ENCODE measurements at places on chromosomes 7 and 10. TPM values are rescaled to one million over a fixed set of nuclear protein-coding genes. Genes with fewer than 3 reads are reported as not detected.

DNA sequence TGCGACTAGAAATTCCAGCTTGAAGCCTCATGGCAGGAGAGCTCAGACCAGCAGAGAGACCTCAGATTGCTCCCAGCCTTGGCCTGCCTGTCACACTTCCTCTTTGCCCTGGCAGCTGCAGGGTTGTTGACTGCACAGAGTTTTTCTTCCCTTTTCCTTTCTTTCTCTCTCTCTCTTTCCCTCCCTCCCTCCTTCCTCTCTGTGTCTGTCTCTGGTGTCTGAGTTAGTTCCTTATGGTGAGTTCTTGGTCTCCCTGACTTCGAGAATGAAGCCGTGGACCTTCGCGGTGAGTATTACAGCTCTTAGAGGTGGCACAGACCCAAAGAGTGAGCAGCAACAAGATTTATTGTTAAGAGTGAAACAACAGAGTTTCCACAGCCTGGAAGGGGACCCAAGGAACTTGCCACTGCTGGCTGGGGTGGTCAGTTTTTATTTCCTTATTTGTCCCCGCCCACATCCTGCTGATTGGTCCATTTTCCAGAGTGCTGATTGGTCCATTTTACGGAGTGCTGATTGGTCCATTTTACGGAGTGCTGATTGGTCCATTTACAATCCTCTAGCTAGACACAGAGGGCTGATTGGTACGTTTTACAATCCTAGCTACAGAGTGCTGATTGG, 266.3 kb downstream of the RPS24 start:
- no peak for DNase-seq

DNA sequence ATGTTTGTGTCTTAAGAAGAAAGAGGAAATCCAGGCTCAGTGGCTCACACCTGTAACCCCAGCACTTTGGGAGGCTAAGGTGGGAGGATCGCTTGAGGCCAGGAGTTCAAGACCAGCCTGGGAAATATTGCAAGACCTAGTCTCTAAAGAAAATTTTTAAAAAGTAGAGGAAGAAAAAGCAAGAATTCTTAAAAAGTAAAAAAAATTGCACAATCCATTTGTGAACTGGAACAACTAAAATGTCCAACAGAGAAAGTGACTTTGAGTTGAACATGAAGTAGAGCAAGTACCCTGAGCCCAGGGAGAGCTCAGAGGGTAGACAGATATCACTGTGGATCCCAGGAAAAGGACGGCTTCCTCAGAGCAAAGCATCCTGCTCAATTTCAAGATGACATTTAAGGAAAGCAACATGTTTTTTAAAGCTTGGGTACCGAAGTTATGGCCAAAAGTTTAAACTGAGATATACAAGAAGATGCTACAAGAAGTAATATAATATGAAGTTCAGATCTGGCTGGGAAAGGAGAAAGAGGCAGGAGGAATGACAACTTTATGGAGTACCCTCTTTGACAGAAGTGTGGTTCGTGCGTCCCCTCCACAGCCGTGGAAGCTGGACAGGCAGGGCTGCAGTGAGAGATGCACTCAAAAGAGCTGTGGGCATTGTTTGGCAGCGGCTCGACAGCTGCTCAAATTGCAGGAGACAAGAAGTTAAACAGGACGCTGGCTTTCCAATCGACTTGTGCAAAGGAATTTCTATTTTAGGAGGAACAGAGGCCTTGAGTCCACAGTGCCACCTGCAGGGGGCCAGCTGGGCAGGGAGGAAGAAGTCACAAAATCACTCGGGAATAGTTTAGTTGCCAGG, 201.3 kb downstream of the JCAD start:
- DNase-seq, result no peak

GRCh38 chr10:27745732-27746396, at the start of gene MKX:
TSS of gene MKX (minus strand) at chr10:27745819. CDS start at chr10:27743415, 2,404 bp downstream.
- no peak for DNase-seq

Gene AKR1C3
- polyA plus RNA-seq, result 55.9 TPM

GRCh38 chr10:49633327-49634068, 19.7 kb downstream of the CHAT start:
- DNase-seq, result no peak

DNA sequence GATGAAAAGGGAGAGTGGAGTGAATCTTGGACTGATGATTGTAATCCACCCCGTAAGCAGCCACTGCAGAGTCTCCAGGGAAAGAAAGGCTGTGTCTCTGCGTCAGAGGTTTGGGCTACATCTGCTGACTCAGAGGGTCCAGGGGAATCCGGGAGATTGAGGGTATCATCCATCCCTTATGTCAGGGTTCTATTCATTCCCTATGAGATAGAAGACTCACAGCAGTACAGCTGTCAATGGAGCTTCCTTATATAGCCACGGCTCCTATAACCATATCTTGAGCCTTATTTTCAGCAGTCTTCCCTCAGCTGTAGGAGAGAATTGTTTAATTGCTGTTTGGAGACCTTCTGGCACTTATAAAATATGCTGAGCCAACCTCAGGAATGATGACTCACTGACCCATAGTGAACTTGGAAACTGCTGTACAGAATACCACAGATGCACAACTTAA, 558.2 kb upstream of the PFKP start:
- DNase-seq, result no peak

DNA sequence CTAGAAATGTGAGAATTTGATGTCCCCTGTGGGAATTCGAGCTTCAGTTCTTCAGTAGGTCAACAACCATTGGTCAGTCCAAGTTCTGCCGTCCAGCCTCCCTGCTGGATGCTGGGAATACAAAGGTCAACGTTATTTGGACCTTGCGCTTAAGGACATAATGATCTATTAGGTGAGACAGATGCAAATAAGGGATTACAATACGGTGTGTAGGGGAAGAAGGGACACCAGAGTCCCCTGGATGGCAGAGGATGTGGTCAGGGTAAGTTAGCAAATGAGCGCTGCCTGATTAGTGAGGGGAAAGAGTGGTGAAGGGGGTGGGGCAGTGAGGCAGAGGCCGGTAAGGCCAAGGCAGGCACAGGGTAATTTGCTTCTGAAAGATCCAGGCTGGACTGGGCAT, 16.2 kb downstream of the CCNY start:
- DNase-seq, result no peak

DNA sequence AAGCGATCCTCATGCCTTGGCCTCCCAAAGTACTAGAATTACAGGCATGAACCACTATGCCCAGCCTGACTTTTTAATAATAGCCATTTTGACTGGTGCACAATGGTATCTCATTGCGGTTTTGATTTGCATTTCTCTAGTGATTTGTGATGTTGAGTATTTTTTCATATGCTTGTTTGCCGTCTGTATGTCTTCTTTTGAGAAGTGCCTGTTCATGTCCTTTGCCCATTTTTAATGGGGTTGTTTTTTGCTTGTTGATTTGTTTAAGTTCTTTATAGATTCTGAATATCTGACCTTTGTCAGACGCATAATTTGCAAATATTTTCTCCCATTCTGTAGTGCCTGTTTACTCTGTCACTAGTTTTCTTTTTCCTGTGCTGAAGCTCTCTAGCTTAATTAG, 219.2 kb upstream of the CTBP2 start:
- no peak for DNase-seq

DNA sequence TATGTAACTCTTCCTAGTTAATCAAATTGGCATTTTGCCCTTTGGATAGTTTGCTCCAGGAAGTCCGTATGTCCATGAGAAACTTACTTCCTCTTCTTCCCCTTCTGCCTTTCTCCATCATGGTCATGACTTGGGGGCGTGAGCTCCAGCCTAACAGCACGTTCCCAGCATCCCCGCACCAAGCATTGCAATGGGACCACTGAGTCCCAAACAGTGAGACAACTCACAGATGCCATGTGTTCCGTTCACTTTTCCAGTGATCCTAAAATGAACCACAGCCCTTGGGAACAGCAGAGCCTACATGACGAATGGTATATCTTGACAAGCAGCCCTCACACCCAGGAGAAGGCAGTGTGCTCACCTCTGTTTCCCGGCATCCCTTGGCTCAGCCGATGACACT, 10.7 kb downstream of the BTBD16 start:
- DNase-seq, result no peak

- DNase-seq, result no peak
Observed at GRCh38 chr10:3737864-3738263, 47.1 kb downstream of the KLF6 start.

- no peak for DNase-seq
Observed at GRCh38 chr10:69069090-69070042, 18.5 kb upstream of the SRGN start.

DNA sequence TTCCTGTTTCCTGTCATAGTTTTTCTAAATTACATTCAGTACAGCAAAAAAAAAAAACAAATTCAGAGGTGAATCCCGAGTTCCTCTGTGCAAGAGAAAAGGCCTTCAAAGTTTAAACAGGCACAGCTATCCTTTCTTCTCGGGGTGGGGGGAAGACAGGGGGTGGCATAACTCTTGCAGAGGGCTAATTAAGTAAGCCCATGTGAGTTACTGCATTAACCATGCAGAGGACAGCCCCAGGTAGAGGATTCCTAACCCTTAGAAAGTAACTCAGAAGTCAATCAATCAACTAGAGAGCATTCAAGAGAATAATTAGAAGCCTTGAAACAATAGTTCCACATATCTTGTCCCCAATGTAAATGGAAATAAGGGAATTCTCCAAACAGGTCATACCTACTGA, 170.9 kb downstream of the CSTF2T start:
- DNase-seq, result no peak

GRCh38 chr10:129547608-129548007, 80.6 kb downstream of the MGMT start:
- no peak for DNase-seq

DNA sequence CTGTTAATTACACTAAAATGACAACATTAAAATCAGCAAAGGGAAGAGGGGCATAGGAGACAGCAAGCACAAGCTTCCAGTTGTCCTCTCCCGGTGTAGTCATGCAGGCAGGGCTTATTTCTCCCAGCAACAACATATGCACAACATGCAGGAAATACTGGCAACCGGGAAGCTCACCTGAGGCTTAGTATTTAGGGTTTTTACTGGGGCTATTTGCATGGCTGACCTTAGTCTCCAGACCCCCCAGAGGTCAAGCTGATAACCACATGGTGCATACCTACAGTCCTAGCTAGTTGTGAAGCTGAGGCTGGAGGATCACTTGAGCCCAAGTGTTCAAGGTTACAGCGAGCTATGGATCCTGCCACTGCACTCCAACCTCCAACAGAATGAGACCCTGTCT, 12.8 kb upstream of the JMJD1C start:
- no peak for DNase-seq

Gene NUTM2A
- 5.1 TPM for polyA plus RNA-seq

GRCh38 chr7:30912986-30913811, 1.5 kb downstream of the AQP1 start:
- no peak for DNase-seq

Gene ANKRD22
- 0.44 TPM for polyA plus RNA-seq

- DNase-seq, result no peak
Observed at GRCh38 chr7:117961235-117961634, 88.0 kb upstream of the CTTNBP2 start.

GRCh38 chr10:118482393-118483331, 112.8 kb downstream of the PRLHR start:
- no peak for DNase-seq

Gene JAKMIP3
- 0.27 TPM for polyA plus RNA-seq

- no peak for DNase-seq
Observed at GRCh38 chr7:69739190-69739589, 140.9 kb downstream of the AUTS2 start.

Gene ETV1
- polyA plus RNA-seq, result 31.6 TPM

GRCh38 chr10:3754727-3755439, 30.1 kb downstream of the KLF6 start:
- DNase-seq, result no peak

Gene UNCX
- polyA plus RNA-seq, result 6.6 TPM

Gene MMP21
- 0.41 TPM for polyA plus RNA-seq

- DNase-seq, result no peak
Observed at GRCh38 chr10:78976825-78977755, 91.7 kb upstream of the ZMIZ1 start.

- no peak for DNase-seq
Observed at GRCh38 chr7:128025819-128026218, 5.4 kb downstream of the LRRC4 start.

Gene ZFAND2A
- 24.7 TPM for polyA plus RNA-seq

Gene PTPRE
- polyA plus RNA-seq, result 4.5 TPM

- DNase-seq, result peak; percentile 13
Observed at GRCh38 chr10:70051848-70052247, 798 bp upstream of the MACROH2A2 start.

- no peak for DNase-seq
Observed at GRCh38 chr7:127252377-127252713, 396 bp downstream of the GRM8 start.

DNA sequence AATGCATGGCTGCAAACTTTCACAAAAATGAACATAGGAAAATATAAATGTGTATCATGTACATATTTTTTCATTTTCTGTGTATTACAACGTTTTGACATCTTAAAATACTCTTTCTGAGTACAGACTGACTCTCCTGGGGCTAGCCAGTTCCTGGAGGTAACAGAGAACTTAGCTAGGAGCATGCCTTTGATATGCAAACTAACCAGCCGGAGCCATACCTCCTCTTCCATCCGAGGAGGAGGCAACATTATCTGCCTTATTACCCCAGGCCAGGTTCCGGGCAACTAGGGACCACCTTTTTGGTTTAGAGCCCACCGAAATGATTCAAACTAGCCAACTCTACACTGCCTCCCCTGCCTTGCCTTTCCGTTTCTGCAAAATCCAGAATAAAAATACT, 33.7 kb upstream of the HECW1 start:
- no peak for DNase-seq

Gene FAM25C
- polyA plus RNA-seq, result not detected

Gene CALML5
- not detected for polyA plus RNA-seq

GRCh38 chr10:117429643-117430265, 54.5 kb upstream of the PDZD8 start:
- DNase-seq, result no peak

DNA sequence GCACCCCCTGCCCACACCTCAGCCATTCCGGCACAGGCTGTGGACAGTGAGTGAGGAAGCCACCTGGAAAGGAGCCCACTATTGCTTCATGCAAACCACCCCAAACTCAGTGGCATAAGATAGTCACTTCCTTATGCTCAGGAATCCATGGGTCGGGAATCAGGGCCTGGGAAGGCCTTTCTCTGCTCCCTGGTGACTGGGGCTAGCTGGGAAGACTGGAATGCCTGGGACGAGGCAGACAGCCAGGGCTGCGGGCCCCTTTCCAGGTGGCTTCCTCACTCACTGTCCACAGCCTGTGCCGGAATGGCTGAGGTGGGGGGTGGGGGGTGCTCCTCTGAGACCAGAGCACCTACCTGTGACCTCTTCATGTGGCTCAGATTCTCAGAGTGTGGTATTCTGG, 74.1 kb upstream of the GRB10 start:
- no peak for DNase-seq

- no peak for DNase-seq
Observed at GRCh38 chr7:144735505-144736276, 100.2 kb downstream of the TPK1 start.

GRCh38 chr7:1503390-1503789, 799 bp downstream of the INTS1 start:
- no peak for DNase-seq

DNA sequence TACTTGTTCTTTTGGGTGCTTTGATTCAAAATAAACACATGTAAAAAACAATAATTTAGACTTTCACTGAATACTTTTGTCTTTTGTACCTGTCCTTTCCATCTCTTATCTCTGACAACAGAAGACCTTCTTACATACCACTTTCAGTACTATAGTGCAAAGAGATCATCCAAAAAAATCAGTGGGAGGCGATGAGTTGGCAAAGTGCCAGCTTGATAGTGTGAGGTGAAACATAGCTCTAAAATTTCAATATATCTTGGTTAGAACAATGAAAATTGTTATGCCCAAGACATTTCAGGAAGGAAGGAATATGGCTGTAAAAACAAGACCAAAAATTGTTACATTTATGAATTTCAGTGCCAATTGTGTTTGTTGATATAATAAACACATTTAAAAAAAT, 390.2 kb upstream of the COBL start:
- peak; percentile 3 for DNase-seq
